Gastroesophageal sphincter (tissue), 4 donors: ENCODE measurements at places on chromosomes 13 and 19. TPM values are rescaled to one million over a fixed set of nuclear protein-coding genes. Genes with fewer than 3 reads are reported as not detected.

The FCHO1 gene
- 1.1 TPM for total RNA-seq

The CEACAM6 gene
- not detected for total RNA-seq

The OR4F17 gene
- 0.23 TPM for total RNA-seq

The KLC3 gene
- not detected for total RNA-seq

The TSC22D1 gene
- total RNA-seq: 223 TPM

The SIGLEC7 gene
- total RNA-seq: 4.4 TPM

The CSNK1A1L gene
- total RNA-seq: not detected
